Astrocyte of the spinal cord (primary cell): ENCODE measurements at places on chromosomes 5 and 9.

DNA sequence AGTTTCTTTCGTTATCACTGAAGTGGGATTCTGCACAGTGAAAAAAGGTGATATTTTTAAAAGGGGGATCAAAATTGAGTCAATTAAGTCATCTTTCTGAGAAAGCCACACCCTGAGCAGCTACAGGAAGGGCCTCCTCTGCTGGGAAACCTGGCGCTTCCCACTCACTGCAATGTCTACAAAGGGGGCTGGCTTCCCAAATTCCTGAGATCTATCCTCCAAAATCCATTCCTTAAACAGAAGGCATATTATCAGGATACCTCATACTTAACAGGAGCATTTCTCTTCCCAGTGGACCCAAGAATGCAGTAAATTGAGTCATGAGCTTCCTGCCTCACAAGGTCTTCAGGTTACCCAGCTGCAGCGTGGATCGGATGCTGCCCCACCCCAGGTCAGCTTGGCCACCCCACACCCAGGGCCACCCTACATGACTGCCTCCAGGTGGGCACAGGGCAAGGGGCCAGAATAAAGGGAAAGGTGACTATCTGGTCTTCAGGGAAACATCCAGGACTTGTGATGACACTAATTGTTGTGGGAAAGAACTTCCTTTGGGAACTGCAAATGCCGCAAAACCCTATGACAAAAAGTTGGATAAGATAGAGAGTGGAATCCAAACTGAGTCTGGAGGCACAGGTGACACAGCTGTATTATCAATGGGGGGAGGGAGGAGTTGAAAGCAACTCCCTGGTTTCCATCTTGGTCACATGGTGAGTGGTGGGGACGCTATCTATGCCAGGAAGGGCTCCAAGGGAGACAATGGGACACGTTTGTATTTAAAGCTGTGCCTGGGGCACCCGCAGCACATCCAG is 42.3 kb downstream of the ROR2 start:
- no peak for DNase-seq

DNA sequence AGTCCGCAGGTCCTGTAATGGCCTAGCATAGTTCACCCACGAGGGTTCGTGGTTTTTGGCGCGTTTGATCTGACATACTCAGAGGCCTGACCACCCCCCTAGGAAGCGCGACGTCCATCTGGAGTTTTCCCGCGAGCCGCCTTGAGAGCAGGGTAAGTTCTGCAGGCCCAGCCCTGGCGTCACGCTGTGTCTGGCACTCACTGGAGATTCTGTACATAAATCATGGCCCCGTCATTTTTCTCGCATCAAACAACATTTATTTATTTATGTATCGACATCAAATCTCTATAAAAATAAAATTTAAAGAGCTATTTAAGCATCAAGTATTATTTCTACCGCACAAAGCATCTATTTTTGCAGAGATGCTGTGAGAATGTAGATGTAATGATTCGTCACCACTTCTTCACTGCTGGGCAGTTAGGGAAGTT is 437 bp upstream of the TRIM41 start:
- peak; percentile 83 for DNase-seq

- DNase-seq = no peak
Observed at GRCh38 chr9:113966394-113966793, 90.3 kb downstream of the ZNF618 start.

GRCh38 chr5:27474047-27474309 is 435.6 kb upstream of the CDH9 start:
- no peak for DNase-seq

DNA sequence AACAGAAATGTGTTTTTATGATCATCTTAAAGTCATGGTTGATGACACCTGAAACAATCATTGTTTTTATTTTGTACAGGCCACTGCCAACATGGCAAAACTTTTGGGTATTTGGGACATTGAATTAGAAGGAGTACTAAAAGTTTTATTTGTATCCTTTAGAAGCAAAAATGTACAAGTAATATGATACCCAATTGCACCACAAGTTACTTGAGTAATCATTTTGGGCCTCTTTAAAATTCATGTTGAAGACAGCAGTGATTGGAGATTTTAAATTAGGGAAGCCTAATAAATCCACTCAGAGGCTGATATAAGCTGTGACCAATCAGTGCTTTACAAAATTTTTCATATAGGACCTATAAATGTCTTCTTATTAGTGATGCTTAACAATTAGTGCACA is 212.9 kb downstream of the MARCHF11 start:
- no peak for DNase-seq

GRCh38 chr9:133958756-133959155 is 33.4 kb downstream of the VAV2 start:
- DNase-seq = no peak

GRCh38 chr9:99105152-99106043 is 485 bp downstream of the TGFBR1 start:
- peak; percentile 73 for DNase-seq

- no peak for DNase-seq
Observed at GRCh38 chr9:107667231-107668070, 177.9 kb upstream of the KLF4 start.

DNA sequence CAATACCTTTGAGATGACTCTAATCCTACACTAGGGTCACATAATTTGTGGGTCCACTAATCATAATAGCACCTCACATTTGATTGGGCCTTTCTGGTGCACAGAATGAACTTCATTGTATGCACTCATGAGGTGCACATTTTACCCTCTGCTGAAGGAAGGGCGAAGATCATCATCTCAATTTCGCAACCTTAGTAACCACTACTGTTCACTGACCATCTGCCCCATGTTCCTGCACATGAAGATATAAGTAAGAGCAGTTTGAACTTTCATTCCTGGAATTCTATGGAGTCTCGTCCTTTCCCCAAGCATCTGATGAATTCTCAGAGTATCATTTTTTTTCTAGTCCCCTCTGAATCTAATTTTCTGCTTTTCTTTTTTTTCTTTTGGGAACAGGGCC is 21.2 kb downstream of the GAS1 start:
- no peak for DNase-seq

- DNase-seq = peak; percentile 66
Observed at GRCh38 chr5:127290019-127290945, at the start of gene MEGF10. Gene MEGF10, plus strand, starts transcription at chr5:127290796. Its CDS starts 40,513 bp downstream, at chr5:127331309.

GRCh38 chr5:50694027-50694590 is 27.7 kb downstream of the PARP8 start:
- no peak for DNase-seq

GRCh38 chr5:80348171-80348570 is 28.4 kb downstream of the SPZ1 start:
- DNase-seq = no peak

- no peak for DNase-seq
Observed at GRCh38 chr5:81007637-81008027, 47.5 kb downstream of the RASGRF2 start.

- DNase-seq = no peak
Observed at GRCh38 chr9:137372693-137373610, 50.0 kb downstream of the EXD3 start.

- no peak for DNase-seq
Observed at GRCh38 chr9:108836319-108836718, 19.5 kb downstream of the ACTL7B start.

GRCh38 chr5:24110004-24110615 is 534.7 kb downstream of the CDH10 start:
- peak; percentile 13 for DNase-seq

GRCh38 chr9:131798246-131798645 is 58.4 kb upstream of the RAPGEF1 start:
- DNase-seq = no peak

- DNase-seq = no peak
Observed at GRCh38 chr5:129717751-129718310, 30.1 kb upstream of the MINAR2 start.

GRCh38 chr5:174056064-174056847 is 10.8 kb downstream of the NSG2 start:
- DNase-seq = no peak

GRCh38 chr5:179120421-179120861 is 60.3 kb downstream of the ZNF354C start:
- no peak for DNase-seq

DNA sequence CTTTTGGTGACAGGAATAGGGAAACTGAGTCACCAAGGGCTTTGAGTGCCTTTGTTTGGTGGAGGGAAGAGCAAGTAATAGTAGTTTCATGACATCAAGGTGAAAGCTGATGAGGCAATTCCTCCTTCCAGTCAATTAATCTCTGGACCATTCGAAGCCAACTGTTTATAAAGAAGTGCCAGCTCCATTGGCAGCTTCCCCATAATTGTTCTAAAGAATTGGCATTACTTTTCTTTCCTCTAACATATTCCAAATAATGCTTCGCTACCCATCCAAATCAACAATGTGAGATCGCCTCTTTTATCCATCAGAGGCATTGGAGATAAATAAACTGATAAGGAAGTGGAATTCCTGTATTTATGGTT is 132.4 kb downstream of the NPR3 start:
- DNase-seq = no peak

DNA sequence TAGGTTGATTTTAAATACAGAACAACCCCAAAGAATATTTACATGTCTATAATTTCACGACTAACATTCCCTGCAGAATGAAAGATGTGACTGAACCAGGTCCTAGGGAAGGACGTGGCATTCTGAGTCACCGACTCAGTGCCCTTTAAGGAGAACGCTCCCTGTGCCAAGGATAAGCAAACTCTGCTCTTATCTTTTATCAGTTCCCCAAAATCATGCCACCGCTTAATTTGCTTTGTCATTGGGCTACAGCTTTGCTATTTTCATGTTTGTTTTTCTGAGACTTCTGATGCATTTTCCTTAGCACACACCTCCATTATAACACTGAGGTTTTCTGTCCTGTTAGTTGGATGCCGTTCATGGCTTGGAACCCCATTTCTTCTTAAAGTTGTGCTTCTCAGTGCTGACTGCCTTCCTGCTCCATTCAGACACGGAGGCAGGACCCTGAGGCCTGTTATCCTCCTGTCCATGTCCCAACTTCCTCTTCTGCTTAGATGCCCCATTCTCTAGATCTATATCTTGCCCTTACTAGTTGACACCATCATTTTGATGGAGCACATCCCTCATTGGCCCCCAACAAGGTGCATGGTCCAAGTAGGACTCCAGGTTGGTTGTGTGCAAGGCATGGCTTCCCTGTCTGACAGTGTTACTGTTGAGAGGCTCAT is 11.2 kb upstream of the SEMA4D start:
- no peak for DNase-seq

- no peak for DNase-seq
Observed at GRCh38 chr9:2050236-2050635, 35.1 kb downstream of the SMARCA2 start.

DNA sequence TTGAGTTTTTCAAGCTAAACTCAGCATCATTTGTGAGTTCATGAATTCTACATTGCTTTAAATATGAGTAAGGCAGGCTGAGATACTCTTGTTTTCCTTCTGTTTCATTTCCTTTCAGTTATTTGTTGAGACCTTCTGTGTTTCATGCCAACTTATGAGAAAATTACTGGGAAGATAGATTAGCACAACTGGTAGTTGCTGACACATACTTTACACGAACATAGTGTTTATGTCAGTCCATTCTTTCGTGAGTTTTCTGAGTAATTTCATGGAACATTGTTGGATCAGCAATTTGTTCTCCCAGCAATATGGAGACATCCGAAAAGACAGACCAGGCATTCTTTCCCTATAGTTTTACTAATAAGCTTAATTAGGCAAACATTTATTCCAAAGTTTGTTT is 102.0 kb upstream of the SMC5 start:
- peak; percentile 50 for DNase-seq

DNA sequence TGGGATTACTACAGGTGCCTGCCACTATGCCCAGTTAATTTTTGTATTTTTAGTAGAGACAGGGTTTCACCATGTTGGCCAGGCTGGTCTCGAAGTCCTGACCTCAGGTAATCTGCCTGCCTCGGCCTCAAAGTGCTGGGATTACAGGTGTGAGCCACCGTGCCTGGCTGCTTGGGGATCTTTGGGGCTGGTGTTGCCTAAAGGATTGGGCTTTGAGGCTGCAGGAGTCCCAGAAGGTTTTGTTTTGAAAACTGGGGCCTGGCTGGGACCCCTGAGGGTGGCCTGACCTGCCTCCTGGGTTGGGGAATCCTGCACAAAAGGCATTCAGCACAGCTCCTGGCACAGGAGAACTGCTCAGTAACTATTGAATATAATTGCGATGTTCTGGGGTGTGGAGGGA is 25.1 kb upstream of the SHB start:
- no peak for DNase-seq

- no peak for DNase-seq
Observed at GRCh38 chr5:153968761-153969562, 69.7 kb downstream of the FAM114A2 start.

DNA sequence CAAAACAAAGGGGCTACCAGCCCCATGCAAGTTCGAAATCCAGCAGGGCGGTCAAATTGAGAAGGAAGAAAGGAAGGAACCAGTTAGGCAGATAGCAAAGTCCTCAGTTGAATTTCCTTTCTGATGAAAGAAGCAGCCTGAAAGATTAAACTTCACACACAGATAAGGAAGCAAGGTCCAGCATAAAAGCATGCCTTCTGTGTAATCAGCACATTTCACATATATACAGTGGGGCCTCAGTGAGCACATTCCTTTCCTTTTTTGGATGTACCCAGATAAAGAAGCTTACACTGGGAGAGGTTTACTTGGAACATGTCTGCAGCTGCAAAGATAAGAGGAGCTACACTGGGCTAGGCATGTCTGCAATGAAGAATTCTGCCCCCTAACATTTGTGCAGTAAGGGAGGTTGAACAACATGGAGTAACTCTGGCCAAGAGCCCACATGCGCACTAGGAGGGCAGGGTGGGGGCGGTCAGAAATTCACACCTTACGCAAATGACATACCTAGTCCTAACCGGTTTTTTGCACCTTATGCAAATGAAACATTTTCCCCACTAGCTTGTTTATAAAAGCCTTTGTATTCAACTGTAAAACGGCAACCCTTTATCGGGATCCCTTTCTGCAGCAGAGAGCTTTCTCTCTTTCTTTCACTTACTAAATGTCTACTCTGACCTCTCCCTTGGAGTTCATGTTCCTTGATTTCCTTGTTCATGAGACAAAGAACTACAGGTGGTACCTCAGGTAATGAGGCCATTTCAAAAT is 149.7 kb upstream of the FBXL17 start:
- DNase-seq = no peak

DNA sequence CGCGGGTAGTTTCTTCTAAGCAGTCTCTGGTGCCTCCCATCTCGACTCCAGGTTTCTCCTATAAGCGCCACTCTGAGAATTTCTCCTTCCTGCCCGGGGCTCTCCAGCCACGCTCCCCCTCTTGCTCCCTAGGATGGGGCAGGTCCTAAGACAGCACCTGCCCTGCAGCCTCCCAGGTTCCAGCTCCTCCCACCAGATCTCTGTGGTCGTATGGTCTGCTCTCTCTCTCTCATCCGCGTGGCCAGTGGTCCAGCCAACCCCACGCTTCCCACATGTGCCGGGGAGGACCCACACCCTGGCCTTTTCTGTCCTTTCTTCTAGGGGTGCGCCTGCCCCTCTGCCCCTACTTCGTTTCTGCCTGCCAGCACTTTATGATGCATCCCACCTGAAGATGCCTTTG is 40.5 kb downstream of the MVB12B start:
- no peak for DNase-seq

- DNase-seq = no peak
Observed at GRCh38 chr5:72434056-72434780, 73.0 kb downstream of the ZNF366 start.
